ENCODE measurements at places on chromosomes 5 and 9.

DNA sequence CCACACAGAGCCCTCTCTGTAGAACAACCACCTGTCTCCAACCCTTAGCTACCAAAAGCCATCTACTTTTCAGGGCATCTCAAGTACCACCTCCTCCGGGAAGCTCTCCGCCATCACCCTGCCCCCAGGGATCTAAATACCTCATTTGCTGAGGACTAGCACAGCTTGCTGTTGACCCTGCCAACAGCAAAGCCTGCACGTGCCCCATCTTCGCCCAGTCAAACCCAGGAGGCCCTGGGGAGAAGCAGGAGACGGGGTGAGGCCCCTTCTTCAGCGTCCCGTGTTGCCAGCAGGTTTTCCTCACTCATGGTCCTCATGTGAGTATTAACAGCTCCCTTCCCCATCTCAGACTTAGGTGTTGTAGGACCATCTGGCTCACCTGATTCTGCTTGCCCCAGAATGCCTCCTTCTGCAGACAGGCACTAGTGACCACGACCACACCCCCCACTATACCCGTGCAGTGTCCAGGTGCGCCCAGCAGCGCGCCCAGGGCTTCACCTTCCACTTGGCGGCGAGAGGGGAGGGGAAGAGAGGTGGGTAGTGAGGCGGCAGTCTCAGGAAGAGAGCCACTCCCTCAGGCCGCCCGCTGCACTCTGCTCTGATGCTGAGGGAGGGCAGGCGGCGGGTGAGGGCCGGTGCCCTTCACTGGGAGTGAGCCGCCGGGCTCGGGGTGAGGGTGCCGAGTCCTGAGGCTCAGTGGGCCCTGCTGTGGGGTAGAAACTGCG lies 11.1 kb downstream of the VAV2 start:
- H3K27ac ChIP-seq: peak overlapping the region; percentile 71
- no peaks in the 10 kb centered on the region for H3K36me3 ChIP-seq
- H3K27me3 ChIP-seq: no peaks in the 10 kb centered on the region
- no peak for DNase-seq
- H3K4me3 ChIP-seq: no peak overlapping the region
- peaks cover 41% of the 10 kb centered on the region for H3K4me1 ChIP-seq

GRCh38 chr5:127013407-127013806 lies 17.0 kb downstream of the MARCHF3 start:
- no peak for DNase-seq
- H3K27me3 ChIP-seq: no peaks in the 10 kb centered on the region
- H3K4me1 ChIP-seq: no peaks in the 10 kb centered on the region
- no peak overlapping the region for H3K27ac ChIP-seq

DNA sequence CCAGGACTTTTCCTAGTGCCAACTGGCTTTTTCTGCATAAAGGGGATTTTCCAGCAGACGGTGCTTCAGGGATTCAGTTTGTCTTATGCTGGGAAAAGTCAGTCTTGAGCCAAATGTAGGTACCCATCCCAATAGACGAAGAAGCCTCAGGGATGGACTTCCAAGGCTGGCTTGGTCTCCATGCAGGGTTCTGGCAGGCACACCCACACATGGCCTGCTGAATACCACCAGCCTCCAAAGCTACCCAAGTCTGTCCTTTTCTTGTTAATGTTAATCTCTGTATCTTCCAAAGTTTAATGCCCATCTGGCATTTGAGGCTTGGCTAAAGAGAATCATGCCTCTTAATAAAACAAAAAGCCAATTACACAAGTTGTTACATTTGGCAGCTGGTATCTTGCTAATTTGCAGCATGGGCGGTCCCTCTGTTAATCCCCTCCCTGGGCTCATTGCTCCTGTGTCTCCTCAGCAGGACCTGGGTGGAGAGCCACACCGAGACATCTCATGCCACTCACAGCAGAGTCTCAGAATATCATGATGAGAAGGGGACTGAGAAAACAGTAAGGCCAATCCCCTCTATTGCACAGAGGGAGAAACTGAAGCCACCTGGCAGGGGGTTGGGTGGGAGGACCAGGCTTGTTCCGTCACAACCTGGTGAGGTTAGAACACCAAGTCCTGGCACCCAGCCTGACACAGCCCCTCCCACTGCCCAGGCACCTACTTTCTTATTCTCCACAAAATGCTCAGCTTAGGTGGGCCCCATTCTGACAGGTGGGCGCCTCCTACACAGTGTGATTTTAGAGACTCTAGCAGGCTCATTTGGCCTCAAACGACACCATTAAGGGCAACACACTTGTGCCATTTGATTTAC lies 243.2 kb downstream of the FSTL4 start:
- H3K27me3 ChIP-seq: no peaks in the 10 kb centered on the region
- H3K4me1 ChIP-seq: peaks cover 57% of the 10 kb centered on the region
- DNase-seq: no peak
- no peaks in the 10 kb centered on the region for H3K36me3 ChIP-seq
- H3K27ac ChIP-seq: no peak overlapping the region

DNA sequence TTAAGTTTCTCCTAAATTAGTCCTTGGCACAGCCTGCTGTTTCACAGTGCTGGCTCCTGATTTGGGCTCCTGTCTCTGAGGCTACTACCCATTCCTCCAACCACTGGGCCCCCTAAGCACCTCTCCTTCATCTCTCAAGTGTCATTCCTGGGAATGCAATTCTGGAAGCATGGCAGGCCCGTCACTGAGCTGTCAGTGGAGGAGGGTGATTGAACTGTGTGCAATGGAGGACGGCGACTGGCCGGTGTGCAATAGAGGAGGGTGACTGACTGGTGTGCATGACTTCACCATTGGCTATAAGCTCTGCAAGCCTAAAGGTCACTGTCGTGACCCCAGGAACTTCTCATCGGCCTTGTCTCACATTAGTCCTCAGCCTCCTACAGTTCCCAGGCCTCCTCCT lies 12.4 kb upstream of the IL17B start:
- H3K36me3 ChIP-seq: no peaks in the 10 kb centered on the region
- no peak overlapping the region for H3K27ac ChIP-seq
- peaks cover 15% of the 10 kb centered on the region for H3K4me1 ChIP-seq
- H3K4me3 ChIP-seq: no peak overlapping the region
- no peaks in the 10 kb centered on the region for H3K27me3 ChIP-seq

GRCh38 chr5:79120221-79120620 lies 8.6 kb downstream of the BHMT start:
- no peak for DNase-seq
- H3K36me3 ChIP-seq: no peaks in the 10 kb centered on the region
- H3K4me3 ChIP-seq: no peak overlapping the region
- H3K27ac ChIP-seq: no peak overlapping the region

GRCh38 chr5:5676218-5676617 lies 253.7 kb downstream of the ICE1 start:
- DNase-seq: no peak
- H3K27me3 ChIP-seq: no peaks in the 10 kb centered on the region
- H3K36me3 ChIP-seq: no peaks in the 10 kb centered on the region
- H3K4me1 ChIP-seq: no peaks in the 10 kb centered on the region
- no peak overlapping the region for H3K4me3 ChIP-seq

DNA sequence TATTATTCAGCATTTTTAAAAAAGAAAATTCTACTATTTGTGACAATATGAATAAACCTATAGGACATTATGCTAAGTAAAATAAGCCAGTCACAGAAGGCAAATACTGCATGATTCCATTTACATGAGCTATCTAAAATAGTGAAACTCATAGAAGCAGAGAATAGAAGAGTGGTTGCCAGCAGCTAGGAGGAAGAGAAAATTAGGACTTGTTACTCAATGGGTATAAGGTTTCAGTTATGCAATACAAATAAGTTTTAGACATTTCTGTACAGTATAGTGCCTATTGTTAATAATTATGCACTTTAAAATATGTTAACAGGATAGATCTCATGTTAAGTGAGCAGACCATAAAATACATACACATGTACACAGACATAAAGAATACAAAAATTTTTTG lies 73.8 kb upstream of the SPINK5 start:
- H3K4me3 ChIP-seq: no peak overlapping the region
- H3K36me3 ChIP-seq: peaks cover 3% of the 10 kb centered on the region
- no peaks in the 10 kb centered on the region for H3K27me3 ChIP-seq

DNA sequence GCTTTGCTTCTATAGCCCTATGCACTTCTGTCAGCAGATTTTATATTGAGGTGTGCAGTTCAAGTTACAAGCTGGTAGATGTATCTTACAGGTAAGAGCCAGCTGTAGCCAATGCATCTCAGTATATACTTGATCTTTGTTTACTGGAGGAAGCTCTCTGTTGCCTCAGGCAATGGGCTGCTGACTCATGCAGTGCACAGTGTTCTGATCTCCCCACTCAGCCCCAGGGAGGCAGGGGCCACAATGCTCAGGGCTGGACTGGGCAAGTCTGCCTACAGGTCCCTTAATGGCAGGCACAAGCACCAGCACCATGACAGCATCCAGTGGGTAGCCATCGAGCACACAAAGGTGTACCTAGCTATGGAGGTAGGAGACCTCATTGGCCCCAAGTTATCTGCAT lies 178.8 kb upstream of the CDH10 start:
- H3K36me3 ChIP-seq: peaks cover 3% of the 10 kb centered on the region
- no peak overlapping the region for H3K27ac ChIP-seq
- no peaks in the 10 kb centered on the region for H3K4me1 ChIP-seq
- H3K4me3 ChIP-seq: no peak overlapping the region
- DNase-seq: no peak

- no peaks in the 10 kb centered on the region for H3K27me3 ChIP-seq
- no peak overlapping the region for H3K4me3 ChIP-seq
- H3K4me1 ChIP-seq: peaks cover 12% of the 10 kb centered on the region
These were observed 298.2 kb upstream of the RFX3 start for GRCh38 chr9:3823842-3824475.

GRCh38 chr5:157745041-157745456 lies 1.5 kb downstream of the LSM11 start:
- H3K36me3 ChIP-seq: no peaks in the 10 kb centered on the region
- no peak for DNase-seq
- peak overlapping the region; percentile 96 for H3K4me3 ChIP-seq
- peaks cover 31% of the 10 kb centered on the region for H3K4me1 ChIP-seq

- no peak overlapping the region for H3K27ac ChIP-seq
- H3K36me3 ChIP-seq: peaks cover 7% of the 10 kb centered on the region
- no peak overlapping the region for H3K4me3 ChIP-seq
- DNase-seq: no peak
- peaks cover 4% of the 10 kb centered on the region for H3K4me1 ChIP-seq
These were observed 21.8 kb upstream of the ORM1 start for GRCh38 chr9:114300846-114301797.

- H3K4me1 ChIP-seq: peaks cover 27% of the 10 kb centered on the region
- H3K27ac ChIP-seq: no peak overlapping the region
- peak overlapping the region; percentile 93 for H3K4me3 ChIP-seq
These were observed 28.4 kb downstream of the ZFP62 start for GRCh38 chr5:180832638-180833068.

GRCh38 chr9:136225366-136225747 lies 20.3 kb downstream of the QSOX2 start:
- no peak overlapping the region for H3K27ac ChIP-seq
- no peak for DNase-seq
- H3K27me3 ChIP-seq: no peaks in the 10 kb centered on the region
- H3K4me3 ChIP-seq: no peak overlapping the region
- H3K4me1 ChIP-seq: no peaks in the 10 kb centered on the region
- peaks cover 8% of the 10 kb centered on the region for H3K36me3 ChIP-seq

- no peak overlapping the region for H3K27ac ChIP-seq
- H3K36me3 ChIP-seq: no peaks in the 10 kb centered on the region
- peak overlapping the region; percentile 6 for H3K4me3 ChIP-seq
- no peak for DNase-seq
- H3K4me1 ChIP-seq: peaks cover 17% of the 10 kb centered on the region
- peaks cover 18% of the 10 kb centered on the region for H3K27me3 ChIP-seq
These were observed 3.2 kb upstream of the SLC22A4 start for GRCh38 chr5:132291026-132291425.

DNA sequence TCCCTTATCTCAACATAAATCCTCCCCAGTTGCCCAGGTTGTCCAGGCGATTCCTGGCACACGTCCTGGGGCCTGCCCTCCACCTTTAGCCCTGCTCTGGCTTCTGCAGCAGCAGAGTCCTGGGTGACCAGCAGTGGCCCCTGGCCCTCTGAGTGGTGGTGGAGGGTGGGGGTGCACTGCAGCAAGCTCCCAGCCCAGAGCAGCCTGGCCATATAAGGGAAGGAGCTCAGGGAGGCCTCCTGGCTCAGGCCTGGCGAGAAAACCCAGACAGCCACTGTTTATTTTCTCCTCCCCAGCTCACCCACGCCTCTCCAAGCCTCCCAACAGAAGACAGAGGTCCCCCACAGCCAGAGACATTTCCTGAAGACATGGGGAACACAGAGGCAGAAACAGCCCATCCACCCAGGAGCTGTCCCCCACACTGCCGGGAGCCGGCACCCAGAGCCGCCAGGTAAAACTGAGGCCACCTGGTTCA lies 44.7 kb upstream of the IL17B start:
- no peak for DNase-seq
- no peak overlapping the region for H3K4me3 ChIP-seq
- H3K36me3 ChIP-seq: no peaks in the 10 kb centered on the region
- H3K27me3 ChIP-seq: no peaks in the 10 kb centered on the region

DNA sequence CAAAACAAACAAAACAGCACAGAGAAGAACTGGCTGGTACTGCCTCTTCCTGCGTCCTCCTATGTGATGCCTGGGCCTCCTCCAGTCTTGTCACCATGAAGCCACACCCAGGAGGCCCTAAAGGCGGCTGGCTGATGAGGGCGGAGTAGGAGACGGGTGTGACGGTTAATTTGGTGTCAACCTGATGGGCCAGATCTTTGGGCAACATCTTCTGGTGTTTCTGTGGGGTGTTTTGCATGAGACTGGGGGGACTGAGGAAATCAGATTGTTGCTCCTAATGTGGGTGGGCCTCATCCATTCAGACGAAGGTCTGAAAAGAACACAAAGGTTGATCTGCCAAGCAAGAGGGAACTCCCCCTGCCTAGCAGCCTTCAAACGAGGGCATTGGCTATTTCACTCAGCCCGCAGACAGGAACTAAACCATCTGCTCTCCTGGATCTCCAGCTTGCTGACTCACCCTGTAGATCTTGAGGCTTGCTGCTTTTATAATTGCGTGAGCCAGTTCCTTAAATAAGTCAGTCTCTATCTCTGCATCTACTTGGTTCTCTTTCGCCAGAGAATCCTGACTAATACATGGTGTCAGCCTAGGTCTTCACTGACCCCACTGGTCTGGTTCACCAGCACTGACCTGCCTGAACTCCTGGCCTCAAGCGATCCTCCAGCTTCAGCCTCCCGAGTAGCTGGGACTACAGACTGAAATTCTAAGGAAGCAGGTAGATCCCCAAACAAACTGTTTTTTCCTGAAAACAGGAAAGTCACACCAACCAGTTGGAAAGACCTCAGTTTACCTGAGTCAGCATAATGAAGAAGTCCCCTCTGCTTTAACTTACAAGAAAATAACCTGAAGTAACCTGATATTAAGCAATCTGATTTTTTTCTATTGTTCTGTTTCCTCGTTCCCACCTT lies 12.8 kb upstream of the ZFP62 start:
- DNase-seq: no peak
- H3K4me1 ChIP-seq: peaks cover 12% of the 10 kb centered on the region
- no peak overlapping the region for H3K27ac ChIP-seq
- no peak overlapping the region for H3K4me3 ChIP-seq

DNA sequence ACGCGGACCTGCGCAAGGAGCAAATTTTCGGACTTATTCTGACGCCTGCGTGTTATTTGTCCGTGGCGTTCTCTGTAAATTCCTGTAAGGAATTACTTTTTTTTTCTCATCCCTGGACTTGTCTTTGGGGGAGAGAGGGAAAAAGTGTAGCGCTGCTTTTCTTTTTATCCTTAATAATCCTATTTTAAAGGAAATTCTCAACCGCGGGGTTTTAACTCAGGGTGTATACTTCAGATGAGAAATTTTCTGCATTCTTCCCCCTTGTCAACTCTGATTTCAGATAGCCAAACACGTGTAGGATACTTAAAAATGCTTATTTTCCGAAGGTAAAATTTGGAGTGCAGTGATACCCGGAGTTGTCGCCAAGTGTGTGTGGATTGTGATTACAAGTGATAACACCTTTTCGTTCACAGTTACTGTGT lies 853 bp downstream of the DCP2 start:
- H3K4me1 ChIP-seq: peaks cover 46% of the 10 kb centered on the region
- H3K4me3 ChIP-seq: peak overlapping the region; percentile 97
- peaks cover 4% of the 10 kb centered on the region for H3K36me3 ChIP-seq
- no peak for DNase-seq
- H3K27ac ChIP-seq: peak overlapping the region; percentile 98
